ENCODE measurements at places on chromosomes 4 and X.

DNA sequence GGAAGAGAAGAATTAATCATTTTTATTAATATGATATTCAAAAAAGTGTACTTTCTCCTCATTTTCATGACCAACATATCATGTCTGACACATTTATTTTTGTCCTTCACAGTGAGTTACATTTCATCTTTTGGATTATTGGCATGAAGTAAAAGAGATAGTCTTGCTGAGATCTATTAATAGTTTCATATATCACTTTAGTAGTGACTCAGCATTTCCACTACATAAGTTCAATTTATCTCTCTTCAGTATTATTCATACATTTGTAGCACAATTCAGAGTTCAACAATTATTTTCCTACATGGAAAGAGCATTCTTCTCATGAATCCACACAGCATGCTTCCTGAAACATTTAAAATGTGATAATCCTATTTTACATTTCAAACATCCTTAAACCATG, 1461.1 kb downstream of the TECRL start:
- DNase-seq: no peak

DNA sequence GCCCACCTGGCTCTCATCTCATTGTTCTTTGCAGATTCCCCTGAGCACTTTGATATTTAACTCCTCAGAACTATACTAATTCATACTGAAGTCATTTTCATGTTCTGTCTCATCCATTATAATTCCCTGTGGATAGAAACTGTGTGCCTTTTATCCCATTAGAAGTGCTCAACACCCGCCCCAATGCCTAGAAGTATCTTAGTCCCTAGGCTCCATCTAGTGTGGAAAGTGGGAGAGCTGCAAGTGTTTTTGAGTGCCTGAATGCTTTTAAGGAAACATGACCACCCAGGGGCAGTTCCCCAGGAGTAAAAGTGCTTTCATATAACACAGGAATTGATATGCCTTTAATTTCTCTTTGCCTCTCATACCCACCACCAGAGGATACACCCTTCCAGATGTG, 117.0 kb downstream of the CHRDL1 start:
- DNase-seq: no peak

GRCh38 chr4:61837395-61837794, 637.3 kb downstream of the ADGRL3 start:
- DNase-seq: no peak

- DNase-seq: no peak
Observed at GRCh38 chrX:154804261-154804956, 876 bp downstream of the MPP1 start.

- no peak for DNase-seq
Observed at GRCh38 chrX:39652336-39652735, 445.4 kb downstream of the BCOR start.

GRCh38 chr4:152277333-152277732, 258.6 kb downstream of the FBXW7 start:
- no peak for DNase-seq

DNA sequence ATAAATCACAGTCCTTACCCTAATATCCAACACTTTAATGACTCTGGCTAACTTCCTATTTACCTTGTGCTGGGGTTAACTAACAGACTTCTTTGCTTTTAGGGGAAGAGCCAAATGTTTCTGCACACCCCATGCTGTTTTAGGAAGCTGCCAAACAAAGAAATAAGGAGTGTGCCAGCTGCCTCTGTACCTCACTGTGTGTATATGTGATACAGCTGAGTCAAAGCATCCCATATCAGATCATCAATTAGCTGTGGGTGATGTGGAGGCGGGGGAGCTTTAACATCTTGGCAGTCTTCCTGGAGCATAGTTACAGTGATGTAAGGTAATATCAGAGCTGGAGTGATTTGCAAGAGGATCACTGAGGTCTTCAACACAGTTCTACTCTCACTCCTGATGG, 95.4 kb downstream of the COL25A1 start:
- DNase-seq: peak; percentile 41

DNA sequence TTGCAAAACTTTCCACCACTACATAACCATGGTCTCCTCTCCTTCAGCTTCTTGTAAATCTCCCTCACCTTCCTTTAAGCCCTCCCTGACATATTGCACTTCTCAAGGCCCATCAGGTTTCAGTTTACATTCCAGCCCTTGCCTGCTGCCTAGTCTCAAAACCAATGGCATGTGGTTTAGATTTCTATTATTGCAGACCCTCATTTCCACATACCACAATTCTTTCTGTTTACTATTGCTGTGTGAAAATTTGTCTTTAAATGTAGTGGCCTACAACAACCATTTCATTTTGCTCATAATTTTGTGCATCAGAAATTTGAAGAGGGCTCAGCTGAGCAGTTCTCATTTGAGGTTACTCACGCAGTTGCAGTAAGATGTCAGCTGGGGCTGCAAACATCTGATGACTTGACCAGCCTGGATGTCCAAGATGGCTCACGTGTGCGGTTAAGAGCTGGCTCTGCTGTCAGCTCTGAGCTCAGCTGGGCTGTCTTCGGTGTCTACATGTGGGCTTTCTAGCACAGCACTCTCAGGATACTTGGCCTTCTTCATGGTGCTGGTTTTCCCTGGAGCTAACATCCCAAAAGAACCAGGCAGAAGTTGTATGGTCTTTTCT, 29.9 kb upstream of the SOD3 start:
- DNase-seq: no peak

DNA sequence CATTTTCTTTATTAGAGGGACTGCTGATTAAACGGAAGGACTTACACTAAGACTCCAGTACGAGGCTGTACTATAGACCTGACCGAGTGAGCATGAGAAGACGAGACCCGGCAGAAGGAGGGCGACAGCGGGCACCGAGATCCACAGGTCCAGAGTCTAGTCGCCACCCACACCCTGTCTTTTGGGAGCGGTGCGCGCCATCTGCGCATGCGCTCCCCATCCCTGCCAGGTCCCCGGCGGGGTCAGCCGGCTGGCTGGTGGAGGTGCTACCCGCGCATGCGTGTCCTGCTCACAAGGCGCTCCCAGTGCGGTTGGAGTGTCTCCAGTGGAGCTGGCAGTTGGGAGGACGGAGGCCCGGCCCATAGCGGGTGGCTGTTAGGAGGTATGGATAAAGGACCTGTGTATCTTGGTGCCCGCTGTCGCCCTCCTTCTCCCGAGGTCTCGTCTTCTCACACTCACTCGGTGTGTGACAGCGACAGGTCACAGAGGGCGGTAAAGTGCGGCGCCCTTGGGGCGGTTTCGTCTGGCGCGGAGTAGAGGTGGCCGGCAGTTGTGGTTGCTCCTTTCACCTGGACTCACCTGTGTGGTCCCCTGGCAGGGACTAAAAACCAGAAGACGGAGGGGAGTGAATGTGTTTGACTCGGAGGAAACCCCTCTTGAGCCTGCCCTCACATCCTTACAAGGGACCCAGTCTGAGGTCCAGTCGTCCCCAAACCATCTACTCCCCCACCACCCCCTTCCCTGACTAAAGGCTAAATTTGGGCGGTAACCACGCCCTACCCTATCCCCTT, 7.6 kb upstream of the HSD17B10 start:
- DNase-seq: peak; percentile 37

DNA sequence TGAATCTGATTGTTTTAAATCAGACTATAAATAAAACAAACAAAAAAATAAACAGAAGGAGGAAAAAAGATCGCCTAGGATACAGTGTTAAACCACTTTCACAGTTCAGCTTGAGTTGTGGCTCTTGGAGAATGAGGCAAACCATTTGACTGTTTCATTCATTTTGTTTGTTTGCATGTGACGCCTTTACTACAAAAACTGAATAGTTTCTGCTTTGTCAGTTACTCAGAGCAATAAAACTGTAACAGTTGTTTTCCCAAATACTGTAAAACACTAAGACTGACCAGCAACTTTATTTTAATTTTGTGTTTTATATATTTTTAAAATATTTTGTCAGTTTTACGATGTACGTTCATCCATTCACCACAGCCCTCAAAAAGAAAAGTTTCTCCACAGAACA, 214.5 kb downstream of the FBXW7 start:
- DNase-seq: no peak

DNA sequence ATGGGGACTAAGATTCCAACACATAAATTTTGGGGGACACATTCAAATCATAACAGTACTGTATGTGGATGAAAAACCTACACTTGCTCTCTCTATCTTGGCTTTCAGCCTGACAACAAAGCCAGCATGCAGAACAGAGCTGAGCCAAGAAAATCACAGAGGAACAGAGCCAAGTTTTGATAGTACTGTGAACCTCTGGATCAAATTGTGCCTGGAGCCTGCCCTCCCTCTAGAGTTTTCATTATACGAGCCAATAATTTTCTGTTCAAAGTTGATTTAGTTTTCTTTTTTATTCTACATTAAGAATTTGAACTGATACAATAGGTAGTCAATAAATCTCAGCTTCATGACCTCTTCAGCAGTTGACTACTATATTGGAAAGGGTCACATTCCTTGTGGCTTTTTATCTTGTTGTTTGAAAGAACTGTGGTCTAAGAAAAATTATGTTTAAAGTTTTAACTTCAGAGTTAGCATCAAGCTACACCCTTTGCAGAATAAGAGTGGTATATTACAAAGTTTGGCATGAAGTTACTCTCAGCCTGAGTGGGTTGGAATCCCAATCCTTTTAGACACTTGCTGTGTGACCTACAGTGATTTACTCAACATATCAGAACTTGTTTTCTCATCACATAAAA, 31.1 kb downstream of the GRID2 start:
- no peak for DNase-seq

GRCh38 chrX:79174949-79175644, 30.6 kb downstream of the GPR174 start:
- DNase-seq: no peak

- no peak for DNase-seq
Observed at GRCh38 chr4:123790681-123791080, 394.1 kb downstream of the SPRY1 start.

DNA sequence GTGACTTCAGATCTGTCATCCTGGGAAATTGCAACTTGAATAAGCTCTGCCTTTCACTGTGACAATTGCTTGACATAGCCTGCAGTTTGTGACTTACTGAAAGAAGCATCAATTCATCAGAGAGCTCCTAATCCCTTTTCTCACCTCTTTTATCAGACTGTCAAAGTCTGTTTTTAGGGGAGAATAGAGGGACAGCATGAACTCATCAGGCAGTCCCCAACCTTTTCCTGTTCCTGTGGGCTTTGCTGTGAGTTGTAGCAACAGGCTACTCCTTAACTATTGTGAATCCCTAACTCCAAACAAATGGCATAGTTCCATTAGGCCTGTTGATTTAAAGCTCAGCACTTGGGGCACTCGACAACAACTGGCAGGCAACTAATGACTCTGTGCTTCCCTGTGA, 64.9 kb downstream of the DOCK11 start:
- no peak for DNase-seq

DNA sequence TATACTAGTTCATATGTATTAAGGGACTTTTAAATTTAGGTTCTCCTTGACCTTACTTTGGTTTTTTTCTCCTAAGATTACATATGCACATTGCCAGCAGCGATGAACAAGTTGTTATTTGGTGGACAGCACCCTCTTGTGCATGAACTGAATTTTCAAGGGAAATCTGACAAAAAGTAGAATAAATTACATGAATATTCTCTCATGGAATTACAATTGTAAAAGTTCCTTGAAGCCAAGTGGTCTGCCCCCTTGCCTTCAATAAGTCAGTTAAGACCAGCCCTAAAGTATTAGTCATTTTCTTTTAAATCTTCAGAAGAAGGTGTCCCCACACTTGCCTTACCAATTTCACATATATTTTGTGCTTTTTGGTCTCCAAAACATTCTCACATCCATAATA, 30.7 kb upstream of the SMARCA5 start:
- peak; percentile 46 for DNase-seq

DNA sequence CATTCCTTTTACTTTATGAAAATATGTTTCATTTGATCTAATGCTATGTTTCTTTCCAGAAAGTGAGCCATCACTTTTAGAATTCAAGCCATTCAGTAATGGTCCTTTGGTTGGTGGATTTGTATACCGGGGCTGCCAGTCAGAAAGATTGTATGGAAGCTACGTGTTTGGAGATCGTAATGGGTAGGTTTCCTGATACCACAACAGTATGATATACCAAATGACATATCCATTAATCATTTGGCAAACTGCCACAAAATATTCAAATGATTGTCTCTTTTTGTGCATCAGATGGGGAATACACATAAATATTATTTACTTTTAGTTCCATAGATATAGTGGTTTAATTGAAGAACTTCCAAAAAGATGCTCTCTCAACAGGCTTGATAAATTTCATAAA, 68.2 kb downstream of the HHIP start:
- DNase-seq: no peak

DNA sequence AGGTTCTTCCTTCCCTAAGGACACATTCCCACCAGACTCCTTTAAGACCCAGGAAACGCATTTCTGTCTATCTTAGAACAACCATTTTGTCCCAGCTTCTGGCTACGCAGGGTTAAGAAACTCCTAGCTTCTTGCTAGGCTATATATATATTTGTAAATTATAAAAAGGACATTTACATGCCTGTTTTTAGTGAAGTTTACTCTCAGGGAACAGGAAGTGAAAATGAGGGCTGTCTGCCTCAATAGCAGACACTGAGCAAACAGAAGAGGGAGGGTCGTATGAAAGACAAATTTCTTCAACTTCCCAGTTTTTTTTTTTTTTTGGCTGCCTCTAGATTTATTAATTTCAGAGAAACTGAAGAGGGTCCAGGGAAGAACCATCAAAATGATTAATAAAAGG, 9.3 kb upstream of the FRMPD3 start:
- DNase-seq: no peak

DNA sequence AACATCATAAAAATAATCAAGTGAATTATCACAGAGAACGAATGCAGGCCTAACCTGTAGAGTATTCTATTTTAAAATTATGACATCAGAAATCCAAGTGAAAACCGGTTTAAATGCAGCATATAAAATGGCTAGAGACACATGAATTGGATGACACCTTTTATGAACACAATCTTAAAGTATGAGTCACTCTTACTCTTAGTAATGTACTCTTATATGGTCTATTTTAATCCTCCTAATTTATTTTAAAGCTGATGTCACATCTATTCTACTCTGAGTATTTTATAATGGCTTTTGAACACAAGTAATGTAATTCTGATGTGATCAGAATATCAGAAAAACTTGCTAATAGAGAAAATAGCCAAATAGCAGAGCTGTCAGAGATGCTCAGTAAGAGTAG, 161.4 kb upstream of the RADX start:
- DNase-seq: no peak

DNA sequence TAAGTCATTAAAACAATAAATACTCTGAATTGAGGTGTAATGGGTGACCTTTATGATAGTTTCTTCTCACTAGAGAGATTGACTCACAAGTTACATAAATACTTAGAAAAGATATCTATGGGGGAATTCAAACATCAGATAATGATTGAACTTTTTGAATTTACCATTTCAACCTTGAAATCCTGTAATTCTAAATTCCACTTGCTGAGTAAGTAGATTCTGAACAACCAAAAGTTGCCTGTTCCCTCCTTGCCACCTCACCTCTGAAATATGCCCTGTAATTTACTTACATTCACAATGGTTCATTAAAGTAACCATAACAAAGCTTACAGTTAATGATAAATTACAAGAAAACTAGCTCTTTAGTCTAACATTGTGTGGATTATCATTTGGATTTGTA, 43.3 kb upstream of the SLC39A8 start:
- DNase-seq: no peak
